Activated CD4-positive, alpha-beta T cell treated with anti-CD3 and anti-CD28 coated beads, Interleukin-2, amount 50 U/mL, for 16 hours (primary cell): ENCODE measurements at places on chromosomes 7 and 10.
A peak's percentile ranks its signal among the peaks of the same experiment; 100 is the strongest.

DNA sequence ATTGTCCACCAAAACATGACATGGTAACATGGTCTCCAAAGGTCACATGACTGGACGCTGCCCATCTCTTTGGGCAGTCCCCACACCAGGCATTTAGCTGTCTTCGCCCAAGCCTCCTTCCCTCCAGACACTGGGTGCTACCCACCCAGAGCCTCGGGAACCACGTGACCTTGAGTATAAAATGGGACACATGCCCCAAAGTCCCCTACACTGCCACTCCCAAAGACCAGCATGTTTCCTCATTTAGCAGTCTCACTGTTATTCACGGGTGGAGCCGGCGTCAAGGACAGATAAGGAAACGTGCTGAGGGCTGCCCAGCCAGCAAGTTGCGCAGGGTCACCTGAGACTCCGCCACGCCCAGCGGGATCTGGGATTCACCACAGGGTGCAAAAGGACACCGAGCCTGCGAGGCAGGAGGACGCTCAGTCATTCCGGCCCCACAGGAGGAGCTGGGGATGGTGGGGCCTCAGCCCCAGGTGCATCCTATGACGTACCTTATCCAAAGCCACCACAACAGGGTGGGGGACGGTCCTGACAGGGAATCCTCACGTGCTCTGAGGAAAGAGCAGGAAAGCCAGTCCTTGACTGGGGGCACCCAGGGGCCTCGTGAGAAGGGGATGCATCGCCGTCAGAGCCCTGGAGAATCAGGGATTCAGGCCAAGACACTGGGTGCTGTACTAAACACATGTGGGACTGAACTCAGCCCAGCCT is 226.9 kb downstream of the TNS3 start:
- DNase-seq: no peak

GRCh38 chr10:61098966-61099365 is 155.0 kb upstream of the RHOBTB1 start:
- no peak for DNase-seq

- peak; percentile 2 for DNase-seq
Observed at GRCh38 chr10:111756217-111757061, 427.1 kb downstream of the GPAM start.

- no peak for DNase-seq
Observed at GRCh38 chr7:6096581-6096980, 65.4 kb downstream of the ANKRD61 start.

GRCh38 chr10:84406561-84406960 is 78.2 kb downstream of the CCSER2 start:
- DNase-seq: no peak

DNA sequence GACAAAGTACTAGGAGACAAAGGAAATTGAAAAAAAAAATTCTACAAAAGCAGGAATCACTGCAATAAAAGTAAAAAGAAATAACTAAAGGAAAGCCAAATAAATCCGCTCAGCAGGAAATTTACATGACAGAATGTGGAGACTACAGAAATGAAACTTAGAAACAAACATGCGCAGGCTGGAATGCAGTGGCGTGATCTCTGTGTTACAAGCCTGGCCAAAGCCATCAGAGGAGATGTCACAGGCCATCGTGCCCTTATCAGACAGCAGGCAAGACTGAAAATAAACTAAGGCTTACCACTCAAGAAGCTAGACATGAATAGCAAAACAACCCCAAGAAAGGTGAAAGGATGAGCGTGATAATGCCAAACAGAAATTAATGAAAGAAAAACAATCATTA is 6.3 kb upstream of the CAMK2B start:
- no peak for DNase-seq

- no peak for DNase-seq
Observed at GRCh38 chr7:157927313-157927925, 590.6 kb downstream of the DNAJB6 start.

- no peak for DNase-seq
Observed at GRCh38 chr10:122310311-122311050, 39.4 kb downstream of the BTBD16 start.

DNA sequence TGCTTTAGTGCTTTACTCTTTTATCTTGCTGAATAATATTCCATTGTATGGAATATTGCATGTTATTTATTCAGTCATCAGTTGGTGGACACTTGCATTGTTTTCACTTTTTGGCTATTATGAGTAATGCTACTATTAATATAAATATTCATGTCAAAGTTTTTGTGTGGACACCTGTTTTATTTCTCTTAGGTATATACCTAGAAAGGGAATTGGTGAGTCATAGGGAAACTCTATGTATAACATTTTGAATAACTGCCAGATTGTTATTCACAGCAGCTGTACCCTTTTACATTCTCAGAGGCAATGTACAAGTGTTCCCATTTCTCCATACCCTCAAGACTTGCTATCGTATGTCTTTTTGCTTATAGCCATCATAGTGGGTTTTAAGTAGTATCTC is 268.7 kb downstream of the SEMA3A start:
- no peak for DNase-seq

DNA sequence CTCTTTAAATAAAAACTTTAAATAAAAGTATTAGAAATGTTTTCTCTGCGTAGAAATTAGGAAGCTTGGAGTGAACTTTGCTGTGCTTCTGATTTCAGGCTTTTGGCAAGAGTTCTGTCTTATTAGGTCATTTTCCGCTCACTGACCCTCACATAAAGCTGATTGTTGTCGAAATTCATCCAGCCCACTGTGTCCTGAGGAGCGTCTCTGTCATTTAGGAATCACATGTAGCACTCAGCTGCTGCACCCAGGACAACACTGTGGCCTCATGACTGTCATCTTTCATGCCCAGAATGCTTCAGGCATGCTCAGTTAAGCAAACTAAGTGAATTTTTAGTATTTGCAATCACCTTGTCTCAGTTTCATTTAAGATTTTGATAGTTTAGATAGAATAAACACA is 57.8 kb upstream of the MSRB2 start:
- DNase-seq: no peak

GRCh38 chr10:99548041-99548530 is 15.3 kb downstream of the NKX2-3 start:
- peak; percentile 18 for DNase-seq

DNA sequence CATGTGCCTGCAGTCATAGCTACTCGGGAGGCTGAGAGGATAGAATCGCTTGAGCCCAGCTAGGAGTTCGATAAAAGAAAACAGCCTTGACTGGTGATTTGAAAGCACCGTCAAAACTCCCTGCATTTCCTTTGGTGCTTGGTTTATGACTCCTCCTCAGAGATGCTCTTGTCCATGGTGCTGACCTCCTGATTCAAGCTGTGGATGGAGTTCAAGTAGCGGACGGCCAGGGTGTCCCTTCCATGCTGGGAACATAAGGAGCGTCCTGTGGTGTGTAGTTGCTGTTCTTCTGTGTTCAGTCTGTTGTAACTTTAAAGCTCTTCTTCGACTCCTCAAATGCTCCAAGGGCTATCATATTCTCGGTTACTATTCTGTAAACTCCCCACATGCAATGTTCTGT is 382.5 kb upstream of the KIAA1217 start:
- DNase-seq: peak; percentile 2

DNA sequence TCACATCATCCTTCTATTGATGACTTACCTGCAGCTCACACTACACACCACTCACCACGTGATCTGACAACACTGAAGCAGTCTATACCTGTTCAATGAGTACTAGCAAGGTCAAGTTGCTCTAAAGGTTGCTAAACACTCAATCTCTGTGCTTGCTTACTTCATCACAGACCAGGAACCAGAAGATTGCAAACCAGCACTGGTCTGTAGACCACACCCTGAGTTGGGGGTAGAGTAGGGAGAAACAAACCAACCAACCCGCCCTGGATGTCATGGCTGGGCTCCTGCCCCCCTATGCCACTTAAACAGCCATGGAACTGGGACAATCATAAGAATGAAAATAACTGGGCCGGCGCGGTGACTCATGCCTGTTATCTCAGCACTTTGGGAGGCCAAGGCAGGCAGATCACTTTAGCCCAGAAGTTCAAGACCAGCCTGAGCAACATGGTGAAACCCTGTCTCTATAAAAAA is 19.6 kb downstream of the DLG5 start:
- DNase-seq: no peak
